ENCODE measurements at places on chromosomes 12 and 14.

DNA sequence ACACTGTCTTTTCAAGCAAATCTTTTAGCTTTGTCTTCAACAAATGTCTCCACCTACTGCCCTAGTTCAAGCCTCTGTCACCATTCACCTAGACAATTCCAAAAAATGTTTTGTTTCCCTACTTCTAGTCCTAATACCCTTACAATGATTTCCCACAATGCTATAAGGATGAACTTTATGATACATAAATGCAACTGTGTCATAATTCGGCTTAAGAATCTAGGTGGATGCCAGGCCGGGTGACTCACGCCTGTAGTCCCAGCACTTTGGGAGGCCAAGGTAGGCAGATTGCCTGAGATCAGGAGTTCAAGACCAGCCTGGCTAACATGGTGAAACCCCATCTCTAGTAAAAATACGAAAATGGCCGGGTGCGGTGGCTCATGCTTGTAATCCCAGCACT, 20.7 kb upstream of the CREBL2 start:
- DNase-seq, result no peak

DNA sequence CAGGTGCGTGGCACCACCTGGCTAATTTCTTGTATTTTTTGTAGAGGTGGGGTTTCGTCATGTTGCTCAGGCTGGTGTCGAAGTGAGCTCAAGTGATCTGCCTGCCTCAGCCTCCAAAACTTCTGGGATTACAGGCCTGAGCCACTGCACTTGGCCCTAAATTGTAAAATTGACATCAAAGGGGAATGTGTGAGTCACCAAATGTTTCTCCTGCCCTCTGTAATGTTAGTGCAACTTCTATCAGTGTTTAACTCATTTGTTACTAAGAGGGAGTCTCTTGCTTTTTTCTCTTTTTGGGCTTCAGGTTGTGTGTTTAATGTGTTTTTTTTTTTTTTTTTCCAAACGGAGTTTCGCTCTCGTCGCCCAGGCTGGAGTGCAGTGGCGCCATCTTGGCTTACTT, 2.3 kb downstream of the TULP3 start:
- DNase-seq, result no peak

DNA sequence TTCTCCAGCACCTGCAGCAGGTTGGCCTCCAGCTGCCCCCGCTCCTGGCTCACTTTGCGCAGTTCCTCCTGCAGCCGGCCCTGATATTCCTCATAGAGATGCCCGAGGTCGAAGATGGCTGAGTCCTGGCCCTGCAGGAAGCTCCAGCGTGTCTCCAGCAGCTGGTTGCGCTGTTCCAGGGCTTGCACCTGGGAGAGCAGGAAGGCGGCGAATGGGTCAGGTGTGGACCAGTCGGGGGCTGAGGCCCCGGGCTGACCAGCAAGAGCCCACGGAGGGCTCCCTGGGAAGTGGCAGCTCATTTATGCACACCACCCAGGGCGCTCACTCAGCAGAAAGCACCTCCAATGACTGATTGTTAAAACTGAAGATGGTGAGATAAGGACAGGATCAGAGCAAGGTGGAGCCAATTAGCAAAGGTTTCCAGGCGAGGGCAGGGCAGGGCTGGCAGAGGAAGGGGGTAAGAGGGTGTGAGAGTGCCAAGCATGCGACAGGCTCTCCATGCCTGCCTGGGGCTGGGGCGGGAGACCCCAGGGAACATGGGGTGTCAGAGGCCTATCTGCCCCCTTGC, 6.3 kb downstream of the KRT80 start:
- no peak for DNase-seq

DNA sequence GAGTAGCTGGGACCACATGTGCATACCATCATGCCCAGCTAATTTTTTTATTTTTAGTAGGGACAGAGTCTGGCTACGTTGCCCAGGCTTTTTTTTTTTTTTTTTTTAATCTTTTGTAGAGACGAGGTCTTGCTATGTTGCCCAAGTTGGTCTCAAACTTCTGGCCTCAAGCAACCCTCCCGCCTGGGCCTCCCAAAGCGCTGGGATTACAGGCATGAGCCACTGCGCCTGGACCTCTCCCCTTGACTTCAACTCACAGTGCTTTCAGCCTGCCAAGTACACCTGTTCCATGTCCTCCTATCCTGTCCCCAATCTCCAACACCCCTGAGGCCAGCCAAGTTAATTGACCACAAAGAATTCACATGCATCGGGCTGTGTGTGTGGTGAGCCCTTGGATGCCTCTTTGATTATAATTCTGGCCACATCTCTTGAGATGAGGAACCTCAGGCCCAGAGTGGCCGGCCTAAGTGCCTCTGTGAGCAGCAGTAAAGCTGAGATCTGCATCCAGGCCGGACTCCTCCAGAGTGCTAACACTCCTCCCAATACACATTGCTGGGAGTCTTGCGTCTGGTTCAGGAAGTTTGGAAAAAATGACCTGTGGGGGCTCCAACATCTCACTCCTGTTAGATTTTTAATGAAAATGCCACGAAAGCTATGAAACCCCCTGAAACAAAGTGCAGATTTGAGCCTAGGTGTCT, 6.8 kb downstream of the RAB35 start:
- DNase-seq, result no peak

- no peak for DNase-seq
Measured at GRCh38 chr12:6494258-6494743, 399 bp downstream of the NCAPD2 start.

GRCh38 chr14:86072116-86072894, 542.4 kb downstream of the FLRT2 start:
- DNase-seq, result no peak

DNA sequence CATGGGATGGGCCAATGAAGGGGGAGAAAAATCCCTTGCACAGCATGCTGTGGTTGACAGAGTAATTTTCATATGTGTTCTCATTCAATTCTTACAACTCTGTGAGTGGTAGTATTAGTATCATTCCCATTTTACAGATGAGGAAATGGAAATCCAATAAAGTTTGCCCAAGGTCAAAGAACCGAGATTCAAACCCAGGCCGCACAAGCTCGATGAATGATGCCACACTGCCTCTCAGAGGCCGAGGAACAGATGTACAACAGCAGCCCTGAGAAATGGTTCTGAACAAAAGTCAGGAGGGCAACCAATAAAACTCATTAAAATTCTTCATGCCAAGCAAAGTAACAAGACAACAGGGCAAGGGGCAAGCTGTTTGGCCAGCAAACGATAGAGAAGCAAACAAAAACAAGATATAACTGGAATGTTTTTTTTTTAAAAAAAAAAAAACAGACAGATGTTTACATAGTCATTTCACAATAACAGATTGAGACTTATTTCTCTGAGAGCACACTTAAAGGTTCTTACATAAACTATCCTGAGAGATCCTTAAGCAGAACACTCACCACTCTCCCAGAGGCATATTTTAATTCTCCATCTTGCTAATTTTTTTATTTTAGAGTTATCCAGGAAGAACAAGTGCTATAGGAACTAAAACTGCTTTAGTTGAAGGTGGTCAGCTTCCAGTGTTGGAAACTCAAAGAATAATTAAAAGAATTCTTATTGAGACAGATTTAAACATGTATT, 85.8 kb downstream of the EXOC5 start:
- DNase-seq, result no peak

DNA sequence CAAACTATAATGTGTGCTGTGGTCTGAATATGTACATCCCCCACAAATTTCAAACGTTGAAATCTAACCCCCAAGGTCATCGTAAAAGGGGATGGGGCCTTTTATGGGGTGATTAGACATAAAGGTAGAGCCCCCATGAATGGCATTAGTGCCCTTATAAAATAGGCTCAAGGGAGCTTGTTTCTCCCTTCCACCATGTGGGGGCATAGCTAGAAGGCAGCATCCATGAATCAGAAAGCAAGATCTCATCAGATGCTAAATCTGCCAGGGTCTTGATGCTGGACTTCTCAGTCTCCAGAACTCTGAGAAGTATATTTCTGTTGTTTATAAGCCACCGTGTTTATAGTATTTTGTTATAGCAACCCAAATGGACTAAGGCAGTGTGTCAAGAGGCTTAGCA, 33.4 kb upstream of the IGF1 start:
- no peak for DNase-seq

GRCh38 chr12:108004319-108004718, 124.8 kb upstream of the WSCD2 start:
- DNase-seq, result no peak

- no peak for DNase-seq
Measured at GRCh38 chr12:110431957-110432587, 18.1 kb downstream of the ARPC3 start.

- DNase-seq, result no peak
Measured at GRCh38 chr12:46260124-46260912, 8.5 kb downstream of the SLC38A1 start.

GRCh38 chr14:80988192-80988591, 32.8 kb downstream of the TSHR start:
- DNase-seq, result no peak

DNA sequence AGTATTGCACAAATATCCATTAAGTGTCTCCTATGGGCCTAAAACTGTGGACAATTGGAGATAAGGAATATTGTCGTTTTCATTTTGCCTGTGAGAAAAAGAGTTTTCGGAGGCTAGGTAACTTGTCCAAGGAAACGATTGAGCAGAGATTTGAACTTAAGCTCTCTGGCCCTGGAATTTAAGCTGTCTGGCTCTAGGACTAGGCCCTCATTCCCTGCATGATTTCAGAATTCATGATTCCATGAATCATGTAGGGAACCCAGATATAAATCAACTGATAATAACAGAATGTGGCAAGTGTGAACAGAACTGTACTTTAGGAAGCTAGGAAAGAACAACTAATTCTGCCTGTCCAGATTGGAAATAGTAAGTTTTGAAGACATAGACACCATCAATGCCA, 940.9 kb downstream of the DIO2 start:
- DNase-seq, result no peak

DNA sequence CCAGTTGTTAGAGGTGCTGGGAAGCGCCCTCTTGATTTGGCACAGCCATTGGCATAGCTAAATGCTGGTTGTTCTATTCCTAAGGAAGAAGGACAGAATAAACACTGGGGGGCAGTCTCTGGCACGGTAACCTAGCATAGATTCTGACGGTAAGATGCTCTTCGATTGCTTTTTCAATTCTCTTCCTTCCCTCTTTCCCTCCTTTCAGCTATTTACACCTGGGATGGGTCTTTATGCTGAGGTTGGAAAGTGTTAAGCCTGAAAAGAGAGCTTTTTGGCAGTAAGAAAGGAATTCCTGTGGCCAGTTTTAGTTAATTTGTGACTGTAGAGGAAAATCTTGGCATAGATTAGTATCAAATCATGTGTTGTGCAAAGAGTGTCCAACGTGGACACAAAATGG, 162.8 kb downstream of the SNAPC1 start:
- peak; percentile 14 for DNase-seq

- DNase-seq, result no peak
Measured at GRCh38 chr14:79693935-79694334, 517.4 kb downstream of the DIO2 start.

DNA sequence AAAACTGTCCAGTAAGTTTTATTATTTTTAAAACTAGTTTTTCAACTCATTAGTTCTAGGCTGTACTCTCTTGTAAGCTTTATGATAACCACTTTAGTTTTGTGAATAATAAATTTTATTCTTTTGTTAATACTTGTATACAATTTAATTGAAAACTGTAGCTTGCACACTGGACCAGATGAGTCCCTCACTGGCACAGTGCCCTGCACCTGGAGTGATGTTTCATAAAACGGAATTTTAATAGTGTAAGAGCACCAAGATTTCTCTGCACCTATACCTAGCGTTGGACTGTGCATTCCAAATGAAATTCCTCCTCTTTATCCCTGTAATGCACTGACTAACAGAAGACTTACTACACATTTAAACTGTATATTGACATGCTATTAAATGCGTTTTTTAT, 80.8 kb downstream of the PRIMA1 start:
- no peak for DNase-seq

- no peak for DNase-seq
Measured at GRCh38 chr14:86683561-86683960, 1153.6 kb downstream of the FLRT2 start.

- DNase-seq, result no peak
Measured at GRCh38 chr12:63018273-63018672, 83.3 kb upstream of the PPM1H start.

GRCh38 chr12:70584332-70584731, 52.9 kb downstream of the PTPRB start:
- no peak for DNase-seq

DNA sequence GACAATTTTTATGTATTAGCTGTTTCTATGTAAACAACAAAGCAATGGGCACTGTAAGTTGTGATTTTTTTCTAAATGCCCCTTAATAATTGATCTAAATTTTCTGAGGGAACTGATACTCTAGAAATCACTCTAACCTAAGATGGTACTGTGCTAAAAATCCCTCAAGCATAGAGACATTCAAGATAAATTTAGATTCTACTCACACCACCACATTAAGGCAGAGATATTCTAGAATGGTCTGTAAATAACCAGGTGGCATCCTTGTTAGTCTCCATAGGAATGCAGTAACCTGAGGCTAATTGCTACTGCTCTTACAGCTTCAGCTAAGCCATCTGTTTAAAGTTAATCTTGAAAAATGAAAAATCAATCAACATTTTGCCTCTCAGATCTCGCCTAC, 87.3 kb downstream of the SLC41A2 start:
- no peak for DNase-seq

GRCh38 chr14:54503486-54503885, 6.2 kb upstream of the CGRRF1 start:
- DNase-seq, result no peak

DNA sequence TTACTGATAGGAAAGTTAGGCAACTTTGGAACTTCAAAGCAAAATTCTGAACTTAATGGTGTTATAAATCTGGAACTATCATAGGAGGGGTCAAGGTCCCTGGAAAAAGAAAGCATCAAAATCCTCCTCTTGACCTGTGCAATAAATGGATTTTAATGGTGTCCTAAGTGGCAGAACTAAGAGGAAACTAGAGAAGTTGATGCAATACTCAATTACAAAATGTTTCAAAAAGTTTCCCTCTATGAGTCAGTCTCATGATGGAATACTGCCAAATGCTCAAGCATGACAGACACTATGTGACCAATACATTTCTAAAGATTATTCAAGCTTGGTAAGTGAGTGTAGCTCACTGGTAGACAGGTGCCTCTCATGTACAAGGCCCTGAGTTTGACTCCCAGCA, 47.7 kb upstream of the ERGIC2 start:
- peak; percentile 12 for DNase-seq

GRCh38 chr12:92297405-92297804, 151.8 kb upstream of the BTG1 start:
- DNase-seq, result no peak

GRCh38 chr14:52790756-52791222, 618 bp downstream of the GNPNAT1 start:
- DNase-seq, result no peak

- no peak for DNase-seq
Measured at GRCh38 chr14:34059037-34059924, 108.4 kb upstream of the EGLN3 start.

DNA sequence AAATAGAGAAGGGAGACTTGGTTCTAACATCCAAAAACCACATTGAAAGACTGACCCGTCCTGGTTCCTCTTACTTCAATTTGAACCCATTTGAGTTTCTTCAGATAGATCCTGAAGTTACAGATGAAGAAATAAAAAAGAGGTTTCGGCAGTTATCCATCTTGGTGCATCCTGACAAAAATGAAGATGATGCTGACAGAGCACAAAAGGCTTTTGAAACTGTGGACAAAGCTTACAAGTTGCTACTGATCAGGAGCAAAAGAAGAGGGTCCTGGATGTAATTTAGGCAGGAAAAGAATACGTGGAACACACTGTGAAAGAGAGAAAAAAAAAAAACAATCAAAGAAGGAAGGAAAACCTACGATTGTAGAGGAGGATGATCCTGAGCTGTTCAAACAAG, 25.4 kb upstream of the NFKBIA start:
- no peak for DNase-seq

GRCh38 chr14:95288672-95289322, 30.9 kb downstream of the CLMN start:
- no peak for DNase-seq
